Activated T-cell treated with anti-CD3 and anti-CD28 coated beads, Interleukin-2, amount 50 U/mL, for 48 hours (primary cell): ENCODE measurements at places on chromosomes 5 and 9.

- DNase-seq: no peak
Measured at GRCh38 chr5:107290780-107291398, 379.8 kb downstream of the EFNA5 start.

DNA sequence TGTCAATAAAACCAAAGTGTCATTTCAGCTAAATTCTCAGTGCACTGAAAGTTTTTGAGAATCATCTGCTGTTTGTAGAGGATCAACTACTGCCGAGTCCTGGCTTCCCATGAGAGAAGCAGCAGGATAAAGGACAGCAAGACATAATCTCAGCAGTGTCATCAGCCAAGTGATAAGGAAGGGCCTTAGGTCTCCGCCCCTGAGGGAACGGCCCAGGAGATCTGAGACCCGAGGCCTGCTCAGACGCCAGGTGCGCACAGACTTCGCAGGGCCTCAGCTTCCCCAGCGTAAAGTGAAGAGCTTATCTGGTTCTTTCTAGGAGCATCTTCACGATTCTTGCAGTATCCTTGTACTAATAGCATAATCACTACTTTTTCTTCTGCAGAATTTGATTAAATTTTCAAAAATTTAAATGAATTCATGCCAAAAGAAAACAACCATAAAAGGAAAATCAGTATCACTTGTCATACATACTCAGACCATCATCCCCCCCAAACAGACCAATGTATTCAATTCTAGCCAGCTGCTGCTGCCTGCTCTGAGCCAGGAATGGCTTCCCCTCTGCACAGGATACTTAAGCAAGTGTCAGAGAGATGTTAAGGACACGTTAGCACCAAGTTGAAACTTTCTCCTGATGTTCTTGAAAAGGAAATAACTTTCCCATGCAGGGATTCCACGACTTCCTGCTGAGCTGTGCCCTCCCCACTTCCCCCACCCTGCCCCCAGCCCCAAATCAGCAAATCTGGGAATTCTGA, 2.2 kb downstream of the GFPT2 start:
- DNase-seq: no peak

DNA sequence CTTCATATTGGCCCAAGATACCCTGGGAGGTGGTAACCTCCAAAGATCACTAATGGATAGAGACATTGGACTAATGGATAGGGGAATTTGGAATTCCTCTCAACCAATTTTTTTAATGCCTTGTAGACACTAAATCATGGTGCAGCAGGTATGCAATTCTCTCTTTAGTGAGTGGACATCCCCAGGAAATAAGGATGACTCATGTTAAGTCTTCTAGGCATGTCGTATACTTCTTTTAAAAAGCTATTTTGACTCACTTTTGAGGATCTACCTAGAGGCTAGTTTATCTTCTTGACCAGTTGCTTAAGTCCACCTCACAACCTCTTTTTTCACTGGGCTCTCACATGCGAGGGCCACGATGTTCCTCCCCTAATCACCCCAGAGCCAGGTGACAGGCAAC, 211.6 kb upstream of the CDH12 start:
- no peak for DNase-seq

DNA sequence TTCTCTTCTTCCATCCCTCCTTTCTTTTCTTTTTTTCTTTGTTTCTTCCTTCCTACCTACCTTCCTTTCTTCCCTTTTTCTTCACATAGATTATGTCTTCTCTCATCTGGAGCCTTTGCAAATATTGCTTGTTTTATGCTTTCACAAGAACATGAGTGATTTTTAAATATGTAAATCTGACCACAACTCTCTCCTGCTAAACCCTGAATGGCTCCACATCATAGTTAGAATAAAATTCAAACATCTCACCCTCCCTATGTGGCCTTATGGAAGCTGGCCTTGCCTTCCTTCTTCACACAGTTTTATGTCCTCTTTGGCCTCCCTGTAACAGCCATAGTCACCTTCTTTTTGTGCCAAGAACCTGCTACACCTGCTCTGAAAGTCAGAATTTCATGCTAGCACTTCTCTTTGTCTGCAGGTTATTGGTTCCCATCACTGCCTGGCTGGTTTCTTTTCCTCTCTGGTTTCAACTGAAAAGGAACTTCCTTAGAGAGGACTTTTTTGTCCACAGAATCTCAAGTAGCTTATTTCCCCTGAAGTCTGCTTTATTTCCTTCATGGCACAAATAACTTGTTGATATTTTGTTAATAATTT, 114.3 kb upstream of the TNC start:
- no peak for DNase-seq

DNA sequence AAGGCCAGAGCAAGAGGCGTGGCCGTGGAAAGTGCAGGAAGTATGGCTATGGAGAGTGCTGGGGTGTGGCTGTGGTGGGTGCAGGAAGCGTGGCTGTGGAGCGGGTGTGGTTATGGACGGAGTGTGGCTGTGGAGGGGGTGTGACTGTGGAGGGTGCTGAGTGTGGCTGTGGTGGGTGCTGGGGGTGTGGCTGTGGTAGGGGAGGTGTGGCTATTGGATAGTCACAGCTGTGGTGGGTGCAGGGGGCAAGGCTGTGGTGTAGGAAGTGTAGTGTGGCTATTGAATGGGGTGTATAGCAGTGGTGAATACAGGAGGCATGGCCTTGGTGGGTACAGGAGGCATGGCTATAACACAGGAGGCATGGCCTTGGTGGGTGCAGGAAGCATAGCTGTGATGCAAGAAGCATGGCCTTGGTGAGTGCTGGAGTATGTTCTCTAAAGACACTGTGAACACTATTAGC, 40.8 kb upstream of the SPATA31C2 start:
- peak; percentile 21 for DNase-seq

GRCh38 chr5:168851902-168852321, 272.7 kb upstream of the PANK3 start:
- DNase-seq: no peak

GRCh38 chr9:89788434-89788833, 183.6 kb downstream of the GADD45G start:
- DNase-seq: no peak

GRCh38 chr5:109759306-109759705, 69.6 kb downstream of the MAN2A1 start:
- no peak for DNase-seq

- DNase-seq: no peak
Measured at GRCh38 chr5:139262059-139262741, 31.3 kb upstream of the MATR3 start.

DNA sequence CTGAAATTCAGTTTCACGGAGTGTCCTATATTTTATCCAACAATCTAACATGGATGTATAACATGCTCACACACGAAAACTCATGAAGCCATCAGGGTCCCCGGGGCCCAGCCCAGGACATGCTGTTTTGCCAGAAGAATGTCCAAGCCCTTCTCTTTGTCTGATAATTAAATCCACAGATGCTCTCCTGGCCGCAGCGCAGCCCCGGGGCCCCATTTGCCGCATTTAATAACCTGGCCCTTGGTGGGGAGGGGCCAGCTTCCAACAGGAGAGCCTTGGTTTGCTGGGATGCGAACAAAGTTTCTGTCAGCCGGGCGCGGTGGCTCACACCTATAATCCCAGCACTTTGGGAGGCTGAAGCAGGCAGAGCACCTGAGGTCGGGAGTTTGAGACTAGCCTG, 30.0 kb downstream of the PLPP7 start:
- no peak for DNase-seq

DNA sequence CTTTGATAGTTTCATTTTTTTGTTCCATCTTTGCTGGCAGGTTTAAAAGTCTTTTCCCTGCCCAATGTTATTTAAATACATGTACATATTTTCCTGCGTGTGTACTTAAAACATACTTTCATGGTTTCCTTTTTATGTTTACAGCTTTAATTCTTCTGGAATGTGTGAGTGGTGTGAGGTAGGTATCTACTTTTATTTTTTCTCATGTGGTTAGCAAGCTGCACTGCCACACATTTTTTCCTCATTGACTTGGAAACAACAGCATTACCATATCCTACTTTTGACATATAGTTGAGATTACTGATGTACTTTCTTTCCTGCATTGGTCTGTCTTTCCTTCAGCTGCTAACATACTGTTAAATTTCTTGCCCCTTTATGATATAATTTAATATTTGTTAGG, 51.4 kb upstream of the COL15A1 start:
- no peak for DNase-seq

DNA sequence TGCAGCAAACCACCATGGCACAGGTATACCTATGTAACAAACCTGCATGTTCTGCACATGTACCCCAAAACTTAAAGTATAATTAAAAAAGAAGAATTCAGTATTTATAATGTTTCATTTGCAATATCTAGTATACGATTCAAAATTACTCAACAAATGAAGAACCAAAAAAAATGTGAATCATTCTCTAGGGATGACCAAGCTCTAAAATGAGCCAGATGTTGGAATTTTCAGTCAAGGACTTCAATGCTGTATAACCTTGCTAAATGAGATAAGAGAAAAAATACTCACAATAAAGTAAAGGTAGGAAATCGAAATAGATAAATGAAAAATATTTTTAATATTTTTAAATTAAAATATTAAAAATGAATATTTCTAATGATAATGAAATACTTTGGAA, 108.7 kb upstream of the ADRA1B start:
- no peak for DNase-seq

GRCh38 chr5:14816999-14817761, 54.4 kb downstream of the ANKH start:
- peak; percentile 66 for DNase-seq

GRCh38 chr9:37053684-37054362, 19.8 kb upstream of the PAX5 start:
- DNase-seq: no peak

- DNase-seq: no peak
Measured at GRCh38 chr9:128169492-128169891, 9.4 kb downstream of the BBLN start.

DNA sequence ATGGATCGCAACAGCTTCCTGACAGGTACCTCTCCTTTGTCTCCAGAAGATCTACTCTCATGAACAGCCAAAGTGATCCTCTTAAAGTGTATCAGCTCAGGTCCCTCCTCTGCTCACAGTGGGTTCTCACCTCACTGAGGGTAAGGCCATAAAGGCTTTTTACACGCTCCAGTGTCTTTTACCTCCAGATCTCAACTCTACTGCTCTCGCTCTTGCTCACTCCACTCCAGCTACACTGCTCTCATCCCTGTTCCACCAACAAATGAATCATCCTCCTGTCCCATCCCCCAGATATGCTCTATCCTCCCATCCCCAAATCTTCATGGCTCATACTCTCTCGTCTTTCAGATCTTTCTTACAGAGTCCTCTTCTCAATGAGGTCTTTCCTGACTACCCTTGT, 248.6 kb upstream of the EFNA5 start:
- DNase-seq: no peak

DNA sequence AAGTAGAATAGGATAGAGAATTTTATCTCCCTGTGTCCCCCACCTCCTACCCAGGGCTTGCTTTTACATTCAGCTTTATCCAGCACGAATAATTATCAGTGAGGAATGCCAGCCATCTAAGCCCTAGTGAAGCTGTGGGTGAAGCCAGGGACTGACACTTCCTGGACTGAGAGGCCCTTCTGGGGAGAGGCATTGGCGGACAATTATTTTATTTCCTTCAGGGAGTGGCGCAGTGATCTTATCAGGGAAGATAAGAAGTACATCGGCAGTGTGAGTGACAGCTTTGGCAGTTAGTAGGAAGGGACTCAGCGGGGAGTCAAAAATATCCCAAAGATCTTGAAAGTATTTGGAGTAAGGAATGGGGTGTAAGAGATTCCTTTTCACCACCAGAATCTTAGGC, 34.9 kb upstream of the RPS23 start:
- no peak for DNase-seq

DNA sequence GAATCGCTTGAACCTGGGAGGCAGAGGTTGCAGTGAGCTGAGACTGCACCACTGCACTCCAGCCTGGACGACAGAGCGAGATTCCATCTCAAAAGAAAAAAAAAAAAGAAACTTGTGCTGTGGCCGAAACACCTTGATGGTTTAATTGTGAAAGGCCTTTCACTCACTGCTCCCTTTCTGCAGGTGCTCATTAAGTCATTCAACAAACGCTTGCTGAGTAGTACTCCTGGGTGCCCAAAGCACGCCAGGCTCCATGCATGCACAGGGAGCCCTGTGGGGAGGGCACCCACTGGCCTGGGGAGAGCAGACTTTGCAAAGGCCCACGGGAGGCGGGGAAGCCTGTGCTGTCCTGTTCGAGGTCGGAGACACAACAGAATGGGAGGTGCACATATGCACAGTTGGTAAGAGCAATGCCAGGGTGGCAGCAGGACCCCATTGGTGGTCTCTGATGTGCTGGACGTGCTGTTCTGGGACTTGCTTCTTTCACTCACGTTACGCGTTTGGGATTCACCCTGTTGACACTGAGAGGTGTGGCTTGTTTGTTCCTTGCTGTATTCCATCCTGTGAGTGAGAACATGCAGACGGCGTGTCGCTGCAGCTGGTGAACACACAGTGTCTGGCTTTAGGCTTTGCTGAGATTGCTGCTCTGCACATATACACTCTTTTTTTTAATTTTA, 3.0 kb upstream of the ENTPD2 start:
- DNase-seq: no peak

DNA sequence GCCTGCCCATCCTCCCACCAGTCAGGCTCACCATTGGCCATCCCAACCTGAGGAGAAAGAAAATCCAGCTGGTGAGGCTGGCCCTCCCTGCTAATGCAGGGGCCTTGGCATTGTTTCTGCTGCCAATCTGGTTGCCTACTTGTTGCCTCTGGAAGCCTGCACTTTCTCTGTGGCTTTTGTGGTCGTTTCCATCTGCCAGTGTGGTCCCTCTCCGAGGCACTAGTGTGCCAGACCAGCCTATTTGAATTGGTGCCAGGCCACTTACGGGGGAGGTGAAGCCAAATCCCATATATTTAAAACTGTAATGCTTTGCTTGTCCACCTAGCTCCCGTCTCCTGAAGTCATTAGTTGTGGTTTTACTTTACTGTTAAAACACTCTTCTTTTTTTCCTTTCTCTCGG, 213.4 kb upstream of the ADAMTSL1 start:
- no peak for DNase-seq

- peak; percentile 19 for DNase-seq
Measured at GRCh38 chr5:59496524-59497134, 396.9 kb downstream of the PDE4D start.

DNA sequence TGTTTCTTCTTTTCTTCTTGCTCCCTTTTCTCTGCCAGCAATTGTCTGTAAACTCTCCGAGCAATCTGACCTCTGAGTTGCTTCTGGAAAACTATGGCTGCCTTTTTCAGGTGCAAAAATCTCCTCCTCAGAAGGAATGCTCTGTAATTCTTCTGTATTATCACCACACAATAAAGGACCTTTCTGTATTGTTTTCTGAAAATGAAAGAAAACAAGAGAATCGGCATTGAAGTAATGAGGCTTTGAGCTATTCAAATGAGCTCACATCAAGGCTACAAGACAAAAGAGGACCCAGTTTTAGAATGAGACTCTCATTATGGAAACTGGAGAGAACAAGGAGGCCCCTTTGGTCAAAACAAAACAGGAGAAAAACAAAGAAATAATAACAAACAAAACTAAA, 86.2 kb upstream of the RETREG1 start:
- DNase-seq: no peak
